ENCODE measurements at places on chromosomes 3 and 15.
A peak's percentile ranks its signal among the peaks of the same experiment; 100 is the strongest.

- DNase-seq: peak; percentile 38
Measured at GRCh38 chr3:198080521-198081384, 120.7 kb downstream of the LMLN start.

- no peak for DNase-seq
Measured at GRCh38 chr15:66707310-66708082, 5.5 kb downstream of the SMAD6 start.

DNA sequence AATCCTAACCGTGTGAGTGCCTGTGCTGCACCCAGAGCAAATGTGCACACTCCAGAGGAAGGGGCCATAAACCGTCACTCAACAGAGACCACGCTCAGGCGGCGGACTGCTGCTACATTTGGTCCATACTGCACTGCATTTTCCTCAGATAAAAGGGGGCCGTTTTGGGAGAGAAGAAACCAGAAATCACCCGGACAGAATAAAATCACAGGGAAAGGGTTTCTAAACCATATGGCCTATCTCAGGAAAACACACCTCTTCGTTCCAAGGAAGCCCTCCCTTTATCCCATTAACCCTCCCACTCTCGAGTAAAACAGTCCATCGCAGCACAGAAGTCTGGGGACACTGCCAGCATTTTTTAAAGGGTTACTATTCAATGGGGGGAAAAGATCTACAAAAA is 7.6 kb downstream of the IL17RD start:
- no peak for DNase-seq

DNA sequence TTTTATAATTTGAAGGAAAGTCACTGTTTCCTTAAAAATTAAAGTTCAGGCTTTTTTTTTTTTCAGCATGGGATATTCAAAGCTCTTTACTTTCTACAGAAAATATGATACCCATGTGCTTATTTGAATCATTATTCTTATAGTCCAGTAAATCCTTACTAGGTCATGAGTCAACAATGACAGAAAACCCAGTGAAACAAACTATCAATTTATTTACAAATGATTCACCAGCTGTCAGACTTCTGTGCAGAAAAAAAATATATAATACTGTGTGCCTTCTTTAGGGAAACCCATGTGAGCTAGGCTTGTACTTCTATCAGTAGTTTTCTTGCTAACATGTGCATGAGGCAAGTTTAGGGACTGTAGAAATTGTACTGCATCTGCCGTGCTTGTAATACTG is 1.2 kb downstream of the ACP3 start:
- DNase-seq: no peak

- no peak for DNase-seq
Measured at GRCh38 chr3:110686701-110687100, 384.9 kb upstream of the NECTIN3 start.

- no peak for DNase-seq
Measured at GRCh38 chr15:48064421-48064820, 56.4 kb upstream of the SLC24A5 start.

GRCh38 chr3:54882129-54882833 is 45.6 kb downstream of the LRTM1 start:
- no peak for DNase-seq

Data from stimulated activated CD8-positive, alpha-beta memory T cell treated with anti-CD3 and anti-CD28 coated beads, Interleukin-4, amount 100 ng/mL, for 1 hour (primary cell).